ENCODE measurements at places on chromosomes 7 and 10. TPM values are rescaled to one million over a fixed set of nuclear protein-coding genes. Genes with fewer than 3 reads are reported as not detected.

DNA sequence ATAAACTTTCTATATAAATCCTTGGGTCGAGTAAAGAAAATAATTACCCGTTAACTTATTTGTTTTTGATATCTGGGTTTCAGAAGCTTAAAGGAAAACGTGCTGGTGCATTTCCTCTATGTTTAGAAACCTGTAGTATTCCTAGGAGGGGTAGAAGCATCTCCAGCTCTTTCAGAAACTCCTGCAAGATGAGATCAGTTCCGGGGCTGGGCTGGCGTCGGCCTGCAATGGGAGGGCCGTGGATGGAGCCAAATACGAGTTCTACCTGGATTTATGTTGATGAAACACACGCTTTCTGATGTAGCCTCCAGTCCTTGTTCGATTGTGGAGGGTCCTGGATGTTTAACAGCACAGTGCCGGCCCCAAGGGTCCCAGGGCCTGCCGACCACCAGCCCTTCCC, 35.8 kb upstream of the DIP2C start:
- no peaks in the 10 kb centered on the region for H3K27me3 ChIP-seq
- H3K4me1 ChIP-seq = no peaks in the 10 kb centered on the region
- H3K27ac ChIP-seq = no peak overlapping the region
- DNase-seq = no peak
- H3K36me3 ChIP-seq = no peaks in the 10 kb centered on the region

DNA sequence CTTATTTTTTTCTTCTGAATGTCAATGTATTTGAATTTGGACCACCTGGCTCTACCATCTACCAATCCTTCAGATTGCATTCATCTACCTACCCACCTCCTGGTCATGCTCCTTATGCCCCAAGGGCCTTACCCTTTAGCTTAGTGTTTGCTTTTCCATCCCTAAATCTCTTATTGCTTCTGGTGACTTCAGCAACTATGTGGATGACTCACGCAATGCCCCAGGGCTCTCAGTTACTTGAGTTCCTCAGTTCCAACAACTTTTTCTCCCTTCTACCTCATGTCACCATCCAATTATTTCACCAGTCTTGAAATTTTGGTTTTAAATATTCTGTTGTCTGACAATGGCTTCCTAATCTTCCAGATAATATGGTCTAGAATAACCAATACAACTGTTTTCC, 118.9 kb downstream of the CFAP58 start:
- no peaks in the 10 kb centered on the region for H3K36me3 ChIP-seq
- no peak overlapping the region for H3K4me3 ChIP-seq
- no peak overlapping the region for H3K27ac ChIP-seq
- H3K4me1 ChIP-seq = no peaks in the 10 kb centered on the region

DNA sequence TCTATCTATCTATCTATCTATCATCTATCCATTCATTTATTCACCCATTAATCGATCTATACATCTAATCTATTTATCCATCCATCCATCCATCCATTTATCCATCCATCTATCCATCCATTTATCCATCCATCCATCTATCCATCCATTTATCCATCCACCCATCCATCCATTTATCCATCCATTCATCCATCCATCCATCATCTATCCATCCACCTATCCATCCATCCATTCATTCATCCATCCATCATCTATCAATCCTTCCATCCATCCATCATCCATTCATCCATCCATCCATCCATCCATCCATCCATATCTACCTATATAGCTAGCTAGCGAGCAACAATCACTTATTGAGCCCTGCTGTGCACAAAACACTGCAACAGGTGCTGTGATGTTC, 953.1 kb upstream of the ZNF722 start:
- H3K27me3 ChIP-seq = no peaks in the 10 kb centered on the region
- H3K4me3 ChIP-seq = no peak overlapping the region
- H3K27ac ChIP-seq = no peak overlapping the region
- DNase-seq = no peak
- H3K36me3 ChIP-seq = no peaks in the 10 kb centered on the region

GRCh38 chr10:70441161-70441894, at the start of gene NODAL:
Gene NODAL, minus strand, starts transcription at chr10:70441681. Its CDS starts 14 bp downstream, at chr10:70441667.
- DNase-seq = no peak
- peaks cover 44% of the 10 kb centered on the region for H3K27me3 ChIP-seq
- no peak within 1 kb of the TSS for H3K27ac ChIP-seq
- peak within 1 kb of the TSS; percentile 9 for H3K4me3 ChIP-seq
- peaks cover 24% of the 10 kb centered on the region for H3K4me1 ChIP-seq

DNA sequence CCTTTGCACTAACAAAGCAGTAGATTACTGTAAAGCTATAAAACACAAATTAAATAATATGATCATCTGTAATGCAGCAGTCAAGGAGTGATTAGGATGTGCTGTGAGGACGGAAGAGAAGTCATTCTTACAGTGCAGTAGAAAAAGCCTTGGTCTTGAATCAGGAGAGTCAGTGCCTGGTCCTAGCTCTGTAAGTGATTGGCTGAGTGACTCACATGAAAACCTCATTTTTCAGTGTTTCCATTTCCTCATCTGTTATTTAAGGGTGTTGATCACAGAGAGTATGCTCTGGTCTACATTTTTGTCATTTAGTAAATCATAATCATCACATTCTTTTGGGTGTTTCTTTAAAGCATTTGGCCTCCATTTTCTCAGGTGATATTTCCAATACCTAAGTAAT, 717.8 kb downstream of the LRMDA start:
- no peak overlapping the region for H3K4me3 ChIP-seq
- peak overlapping the region; percentile 42 for H3K27ac ChIP-seq
- H3K4me1 ChIP-seq = peaks cover 16% of the 10 kb centered on the region
- no peak for DNase-seq

DNA sequence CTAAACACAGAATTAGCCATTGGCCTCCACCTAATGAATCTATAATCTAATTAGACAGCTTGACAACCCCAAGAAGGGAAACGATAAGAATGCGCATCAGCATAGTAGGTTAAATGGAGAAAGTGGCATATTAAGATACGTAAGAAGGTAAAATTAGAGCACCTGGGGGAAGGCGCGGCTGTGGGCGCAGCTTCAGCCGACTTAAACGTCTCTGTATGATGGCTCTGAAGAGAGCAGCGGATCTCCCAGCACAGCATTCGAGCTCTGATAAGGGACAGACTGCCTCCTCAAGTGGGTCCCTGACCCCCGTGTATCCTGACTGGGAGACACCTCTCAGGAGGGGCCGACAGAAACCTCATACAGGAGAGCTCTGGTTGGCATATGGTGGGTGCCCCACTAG, 518.8 kb downstream of the PHTF2 start:
- DNase-seq = no peak
- H3K27me3 ChIP-seq = no peaks in the 10 kb centered on the region
- H3K4me3 ChIP-seq = no peak overlapping the region
- no peak overlapping the region for H3K27ac ChIP-seq
- peaks cover 2% of the 10 kb centered on the region for H3K36me3 ChIP-seq

GRCh38 chr7:37097983-37098382, 350.7 kb downstream of the ELMO1 start:
- no peaks in the 10 kb centered on the region for H3K36me3 ChIP-seq
- H3K27me3 ChIP-seq = no peaks in the 10 kb centered on the region
- no peak overlapping the region for H3K27ac ChIP-seq
- H3K4me1 ChIP-seq = peaks cover 3% of the 10 kb centered on the region
- DNase-seq = no peak

DNA sequence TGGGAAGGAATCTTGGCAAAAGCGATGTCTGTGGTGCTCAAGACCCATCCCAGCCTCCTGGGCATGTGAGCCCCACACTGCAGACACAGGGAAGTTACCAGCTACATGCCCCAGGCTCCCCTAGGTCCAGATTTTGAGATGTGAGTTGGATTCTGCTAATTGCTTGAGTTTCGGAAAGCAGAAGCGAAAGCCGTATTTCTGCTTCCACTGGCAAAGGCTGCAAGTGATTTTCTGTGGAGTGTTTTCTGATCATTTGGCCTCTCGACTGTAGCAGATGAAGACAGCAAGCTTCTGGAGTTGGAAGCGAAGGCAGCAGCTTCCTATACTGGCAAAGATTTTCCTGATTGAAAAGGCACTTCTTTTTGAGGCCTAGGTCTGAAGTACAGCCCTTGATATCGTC, 29.6 kb downstream of the ANKRD16 start:
- H3K27ac ChIP-seq = no peak overlapping the region
- no peak overlapping the region for H3K4me3 ChIP-seq
- H3K4me1 ChIP-seq = no peaks in the 10 kb centered on the region
- H3K36me3 ChIP-seq = no peaks in the 10 kb centered on the region
- H3K27me3 ChIP-seq = no peaks in the 10 kb centered on the region
- DNase-seq = no peak

- no peaks in the 10 kb centered on the region for H3K36me3 ChIP-seq
- H3K27ac ChIP-seq = no peak overlapping the region
- H3K27me3 ChIP-seq = no peaks in the 10 kb centered on the region
These were observed 204.9 kb upstream of the PTER start for GRCh38 chr10:16231734-16232435.

DNA sequence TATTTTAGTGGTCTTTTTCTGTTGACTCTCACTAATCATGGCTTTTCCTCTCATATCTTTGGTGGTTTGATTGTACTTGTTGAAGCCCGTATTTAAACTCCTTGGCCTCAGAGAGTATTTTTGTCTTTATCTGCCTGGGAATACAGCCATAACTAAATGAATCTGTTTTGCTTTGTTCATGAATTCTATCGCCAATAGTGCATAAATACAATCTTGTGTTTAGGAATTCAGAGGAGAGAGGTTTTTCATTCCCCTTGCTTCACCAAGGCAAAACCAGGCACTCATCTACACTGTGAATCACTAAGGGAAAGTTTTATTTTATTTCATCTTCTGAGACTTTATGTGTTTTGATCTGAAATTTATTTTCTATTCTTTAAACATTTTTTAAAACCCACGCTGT, 152.7 kb downstream of the BICC1 start:
- no peaks in the 10 kb centered on the region for H3K4me1 ChIP-seq
- DNase-seq = no peak
- H3K36me3 ChIP-seq = no peaks in the 10 kb centered on the region
- H3K27ac ChIP-seq = peak overlapping the region; percentile 16
- H3K4me3 ChIP-seq = no peak overlapping the region
- H3K27me3 ChIP-seq = no peaks in the 10 kb centered on the region

DNA sequence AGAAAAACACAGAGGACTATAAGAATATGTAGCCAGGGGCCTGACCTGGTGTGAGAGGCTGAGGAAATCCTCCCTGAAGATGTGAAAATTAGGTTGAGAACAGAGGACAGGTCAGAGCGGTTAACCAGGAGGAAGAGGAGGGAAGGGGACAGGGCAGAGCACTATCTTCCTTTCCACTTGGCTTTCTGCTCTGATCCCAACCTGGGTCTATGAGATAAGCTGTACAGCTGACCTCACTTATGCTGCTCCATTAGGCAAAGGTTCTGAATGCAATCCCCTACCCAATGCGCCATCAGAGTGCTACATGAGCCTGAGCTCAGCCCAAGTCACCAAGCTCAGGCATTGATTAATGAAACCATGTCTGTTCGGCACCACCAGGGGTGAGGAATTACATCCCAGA, 10.5 kb downstream of the LIPA start:
- H3K36me3 ChIP-seq = peaks cover 11% of the 10 kb centered on the region
- H3K4me1 ChIP-seq = no peaks in the 10 kb centered on the region
- H3K4me3 ChIP-seq = no peak overlapping the region
- no peak overlapping the region for H3K27ac ChIP-seq
- no peaks in the 10 kb centered on the region for H3K27me3 ChIP-seq
- DNase-seq = no peak

GRCh38 chr10:103646304-103646703, 152.8 kb downstream of the NEURL1 start:
- no peak for DNase-seq
- no peak overlapping the region for H3K4me3 ChIP-seq
- H3K4me1 ChIP-seq = peaks cover 36% of the 10 kb centered on the region
- no peaks in the 10 kb centered on the region for H3K27me3 ChIP-seq

DNA sequence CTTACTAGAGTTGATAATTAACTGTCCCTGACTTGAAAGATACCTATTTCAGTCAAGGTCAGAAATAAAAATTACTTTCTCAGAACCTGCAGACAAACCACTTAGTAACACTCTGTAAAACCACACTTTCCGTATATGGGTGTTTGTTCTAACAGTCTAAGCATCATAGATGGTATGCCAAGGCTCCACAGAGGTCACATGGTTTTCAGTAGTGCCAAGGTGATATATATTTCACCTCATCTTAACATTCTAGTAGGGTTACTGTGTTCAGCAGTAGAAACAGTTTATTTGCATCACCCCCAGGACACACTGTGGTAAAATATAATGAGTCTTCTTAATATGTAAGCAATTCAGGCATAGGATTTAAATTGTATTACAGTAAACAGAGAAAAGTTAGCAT, 61.5 kb downstream of the KCND2 start:
- H3K4me1 ChIP-seq = no peaks in the 10 kb centered on the region
- H3K27ac ChIP-seq = no peak overlapping the region
- H3K4me3 ChIP-seq = no peak overlapping the region
- no peak for DNase-seq

Gene SFTPD
- total RNA-seq = 1.1 TPM

Gene CLDN3
- 3.9 TPM for total RNA-seq

Gene PPIF
- total RNA-seq = 20.6 TPM

Gene SLC13A1
- total RNA-seq = not detected

Gene PAX4
- total RNA-seq = not detected

Gene HIP1
- 26.0 TPM for total RNA-seq

Gene YKT6
- total RNA-seq = 51.6 TPM

Gene C10orf62
- 0.50 TPM for total RNA-seq
